ENCODE measurements at places on chromosomes 6 and 20. TPM values are rescaled to one million over a fixed set of nuclear protein-coding genes. Genes with fewer than 3 reads are reported as not detected.

The ATXN1 gene
- total RNA-seq: 7.1 TPM

The HCK gene
- 25.2 TPM for total RNA-seq

DNA sequence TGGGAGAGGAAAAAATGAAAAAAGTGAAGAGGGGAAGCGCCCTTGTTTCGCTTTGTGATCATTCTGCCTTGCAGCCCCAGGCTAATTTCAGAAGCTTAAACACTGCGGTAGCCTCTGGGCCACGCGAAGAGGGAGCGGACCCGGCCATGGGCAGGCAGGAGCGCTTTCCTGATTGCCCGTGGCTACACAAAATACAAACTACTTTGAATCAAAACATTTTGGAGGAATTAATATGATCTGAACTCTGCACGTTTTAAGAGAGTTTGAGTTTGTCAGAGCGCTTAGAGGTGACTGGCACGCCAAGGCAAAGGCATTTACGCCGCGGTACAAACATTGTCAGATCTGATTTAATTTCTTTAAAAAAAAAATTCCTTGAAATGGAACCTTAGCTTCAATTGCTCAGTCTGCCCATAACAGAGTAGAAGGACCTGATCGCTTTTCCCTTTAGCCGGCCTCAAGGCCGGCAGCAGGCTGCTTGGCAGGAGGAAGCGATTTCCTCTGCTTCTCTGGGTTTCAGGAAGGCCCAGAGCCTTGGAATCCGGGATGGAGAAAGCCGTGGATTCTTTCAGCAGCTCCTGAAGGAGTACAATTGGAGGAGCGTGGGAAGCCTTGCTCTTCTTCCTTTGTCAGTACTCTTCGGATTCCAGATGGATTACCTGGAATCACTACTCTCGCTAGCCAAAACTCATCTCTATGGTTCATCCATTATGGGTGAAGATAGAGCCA lies 9.7 kb downstream of the TFAP2D start:
- no peak for DNase-seq

The ELOVL2 gene
- total RNA-seq: 0.76 TPM

The TRAPPC3L gene
- 0.14 TPM for total RNA-seq

GRCh38 chr6:67679566-67680296 lies 955.4 kb upstream of the ADGRB3 start:
- no peak for DNase-seq
